ENCODE measurements at places on chromosomes 3 and 15.

DNA sequence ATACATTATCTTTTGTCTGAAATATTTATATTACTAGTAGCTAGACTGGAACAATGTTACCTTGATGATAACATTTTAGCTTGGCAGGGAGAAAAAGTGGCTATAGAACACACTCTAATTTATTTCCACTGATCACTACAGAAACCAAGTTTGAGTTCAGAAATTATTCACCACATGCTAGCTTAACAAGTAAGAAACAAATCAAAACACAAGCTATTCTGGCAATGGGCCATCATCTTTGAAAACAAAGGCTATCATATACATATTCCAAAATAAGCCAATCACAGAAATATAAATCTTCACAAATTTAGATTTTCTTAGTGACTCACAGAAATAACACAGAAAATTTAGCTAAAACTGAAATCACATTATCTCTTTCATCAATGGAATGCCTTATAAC, 17.1 kb downstream of the AQR start:
- no peak for DNase-seq

DNA sequence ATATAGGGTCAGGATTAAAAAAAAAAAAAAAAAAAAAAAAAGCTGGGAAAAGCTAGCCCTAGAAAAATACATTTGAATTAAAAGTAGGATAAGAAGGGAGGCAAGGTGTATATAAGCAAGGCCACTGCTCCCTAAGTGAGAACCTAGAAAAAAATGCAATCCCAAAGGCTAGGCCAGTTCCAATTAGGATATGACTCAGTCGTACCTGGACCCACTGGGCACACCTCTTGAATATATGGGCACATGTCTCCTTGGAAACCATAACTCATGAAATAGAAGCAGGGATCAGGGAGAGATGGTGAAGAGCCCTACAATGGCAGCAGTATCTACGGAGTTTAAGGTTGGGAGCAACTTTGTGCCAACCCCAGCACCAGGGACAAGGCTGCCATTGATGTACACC, 314.1 kb upstream of the IL12A start:
- DNase-seq: no peak

DNA sequence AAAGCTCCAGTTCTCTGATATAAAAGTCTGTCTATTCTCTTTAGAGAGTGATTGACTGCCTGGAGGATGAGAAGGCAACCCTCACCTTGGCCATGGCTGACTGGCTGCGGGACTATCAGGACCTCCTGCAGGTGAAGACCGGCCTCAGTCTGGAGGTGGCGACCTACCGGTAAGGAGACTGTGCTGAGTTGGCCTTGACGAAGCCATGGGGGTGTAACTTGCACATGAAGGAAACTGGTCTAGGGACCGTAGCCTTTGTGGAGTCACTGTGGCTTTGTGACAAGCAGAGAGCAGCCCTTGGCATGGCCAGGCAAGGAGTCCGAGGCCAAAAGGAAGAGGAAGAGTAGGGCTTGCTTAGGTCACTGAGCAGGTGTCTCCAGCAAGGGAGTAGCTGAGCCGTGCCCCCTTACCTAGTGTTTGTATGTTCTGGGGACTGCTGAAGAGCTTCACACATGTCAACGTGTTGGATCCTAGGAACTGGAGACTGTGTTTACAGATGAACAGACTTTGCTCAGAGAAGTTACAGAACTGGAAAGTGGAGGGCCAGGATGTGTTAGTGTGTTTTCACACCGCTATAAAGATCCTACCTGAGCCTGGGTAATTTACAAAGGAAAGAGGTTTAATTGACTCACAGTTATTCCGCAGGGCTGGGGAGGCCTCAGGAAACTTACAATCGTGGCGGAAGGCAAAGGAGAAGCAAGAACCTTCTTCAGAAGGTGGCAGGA, 8.8 kb downstream of the SYNM start:
- no peak for DNase-seq

- no peak for DNase-seq
These were observed 4.4 kb downstream of the PAK6 start for GRCh38 chr15:40243126-40243810.

DNA sequence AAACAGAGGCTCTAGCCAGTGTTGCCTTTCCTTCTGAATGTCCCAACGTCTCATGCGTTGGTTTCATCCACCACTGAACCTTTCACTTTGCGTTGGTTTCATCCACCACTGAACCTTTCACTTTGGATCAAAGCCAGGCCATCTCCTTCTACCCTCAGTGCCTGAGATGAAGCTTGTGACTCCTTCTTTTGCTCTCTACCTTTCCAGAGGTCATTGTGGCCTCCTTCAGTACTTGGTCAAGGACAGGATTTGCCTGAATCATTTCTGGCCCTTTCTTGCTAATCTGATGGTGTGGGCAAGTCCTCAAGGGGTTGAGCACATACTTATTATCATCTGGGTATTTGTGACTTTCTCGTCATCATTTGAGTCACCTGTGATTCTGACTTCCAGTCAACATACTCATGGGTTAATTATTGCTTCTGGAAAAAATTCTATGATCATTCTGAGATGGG, 50.0 kb downstream of the SELENOT start:
- DNase-seq: no peak

- no peak for DNase-seq
These were observed 15.9 kb upstream of the UMPS start for GRCh38 chr3:124714223-124714853.

GRCh38 chr3:55873523-55874254, 386.6 kb upstream of the WNT5A start:
- DNase-seq: no peak

GRCh38 chr15:32818758-32819447, 101.1 kb downstream of the GREM1 start:
- DNase-seq: peak; percentile 30

DNA sequence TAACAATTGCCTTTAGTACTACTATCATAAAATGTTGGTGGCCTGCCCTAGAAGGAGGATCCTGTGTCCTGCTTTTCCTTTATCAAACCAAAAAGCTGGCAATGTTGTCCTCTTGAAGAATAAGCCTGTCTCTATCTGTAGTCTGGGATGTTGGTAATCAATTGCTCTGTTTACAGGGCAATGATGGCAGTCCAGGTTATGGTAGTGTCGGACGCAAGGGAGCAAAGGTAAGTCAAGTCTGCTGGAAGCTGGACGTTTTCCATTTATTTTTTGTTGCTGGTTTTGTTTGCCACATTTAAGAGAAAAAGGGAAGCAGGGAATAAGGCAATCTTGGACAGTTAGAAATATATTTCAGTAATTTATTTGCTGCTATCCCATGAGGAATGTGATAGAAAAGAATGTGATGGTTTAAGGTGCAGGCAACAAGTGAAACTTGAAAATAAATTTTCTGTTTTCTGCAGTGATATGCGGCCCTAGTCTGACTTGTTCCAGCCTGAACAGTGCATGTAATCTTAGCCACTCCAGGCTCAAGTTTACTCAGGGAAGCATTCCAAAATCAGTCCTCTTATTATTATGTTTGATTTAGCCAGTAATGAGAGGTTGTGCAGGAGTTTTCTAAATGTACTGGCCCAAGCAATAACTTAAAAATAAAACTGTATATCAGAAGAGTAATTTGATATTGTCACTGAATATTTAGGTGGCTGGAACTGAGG, 110.3 kb downstream of the COL6A6 start:
- no peak for DNase-seq

DNA sequence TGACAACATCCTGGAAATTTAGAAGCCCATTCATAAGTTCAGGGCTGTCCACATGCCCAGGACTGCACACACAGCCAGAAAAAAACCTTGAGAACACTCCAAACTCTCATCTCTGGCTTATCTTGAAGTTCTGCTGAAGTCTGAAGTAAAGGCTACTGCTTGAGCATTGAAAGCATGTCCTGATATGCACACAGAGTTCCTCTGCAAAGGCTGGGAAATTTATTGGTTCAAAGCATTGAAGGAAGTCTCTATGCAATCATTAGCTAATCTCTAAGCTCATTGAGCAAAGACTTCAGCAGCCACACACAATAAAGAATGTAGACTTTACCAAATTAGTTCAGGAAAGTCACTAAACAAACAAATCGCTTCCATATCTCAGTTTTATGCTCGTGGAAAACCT, 162.0 kb upstream of the STT3B start:
- DNase-seq: no peak

GRCh38 chr15:28929200-28929599, 43.4 kb downstream of the APBA2 start:
- DNase-seq: no peak

- no peak for DNase-seq
These were observed 503.8 kb upstream of the TPRG1 start for GRCh38 chr3:188667926-188668325.

- DNase-seq: no peak
These were observed 39.8 kb downstream of the CD200R1L start for GRCh38 chr3:112806903-112807302.

GRCh38 chr15:72781631-72782030, 1.9 kb downstream of the ADPGK start:
- DNase-seq: no peak

- no peak for DNase-seq
These were observed 13.6 kb upstream of the TATDN2 start for GRCh38 chr3:10234526-10235230.

DNA sequence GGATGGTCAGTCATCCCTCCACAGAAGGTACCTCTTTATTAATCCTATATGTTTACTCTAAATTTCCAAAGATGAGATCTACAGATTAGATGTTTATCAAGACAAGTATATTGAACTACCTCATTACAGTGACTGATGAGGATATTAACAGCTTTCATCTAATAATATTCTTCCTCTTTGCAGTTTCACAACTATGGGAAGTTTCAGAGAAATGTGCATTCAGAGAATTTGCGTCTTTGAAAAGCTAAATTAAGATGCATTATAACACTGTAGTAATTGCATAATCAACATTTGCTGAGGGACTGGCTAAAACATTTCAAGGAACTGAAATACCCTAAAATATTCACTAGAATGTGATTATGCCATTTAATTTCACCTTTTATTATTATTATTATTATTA, 46.7 kb downstream of the MCF2L2 start:
- no peak for DNase-seq
